ENCODE measurements at places on chromosomes 13 and 19.

GRCh38 chr13:110881839-110882627, 32.8 kb downstream of the ANKRD10 start:
- no peak for DNase-seq

- peak; percentile 71 for DNase-seq
Measured at GRCh38 chr19:54448040-54448773, 792 bp upstream of the LENG8 start.

DNA sequence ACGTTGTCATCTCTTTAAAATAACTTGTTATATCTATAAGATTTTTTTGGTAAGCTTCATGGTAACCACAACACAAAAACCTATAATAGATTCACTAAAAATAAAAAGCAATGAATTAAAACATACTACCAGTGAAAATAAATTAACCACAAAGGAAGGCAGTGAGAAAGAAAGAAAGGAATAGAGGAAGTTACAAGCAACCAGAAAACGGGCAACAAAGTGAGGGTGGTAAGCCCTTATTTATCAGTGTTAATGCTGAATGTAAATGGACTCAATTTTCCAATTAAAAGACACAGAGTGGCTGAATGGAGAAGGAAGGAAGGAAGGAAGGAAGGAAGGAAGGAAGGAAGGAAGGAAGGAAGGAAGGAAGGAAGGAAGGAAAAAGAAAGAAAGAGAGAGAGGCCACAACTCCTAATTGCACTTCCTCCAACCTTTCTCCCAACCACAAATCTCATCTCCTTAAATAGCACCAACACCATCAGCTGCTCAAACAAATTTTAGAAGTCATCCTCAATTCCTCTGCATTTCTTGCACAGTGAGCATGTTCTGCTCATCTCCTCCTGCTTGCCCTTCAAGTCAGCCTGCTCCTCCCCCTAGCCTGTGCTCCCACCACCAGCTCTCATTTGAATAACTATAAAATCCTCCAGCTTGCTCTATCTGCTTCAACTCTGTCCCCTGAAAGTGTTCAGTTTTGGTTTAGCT, 48.6 kb downstream of the CCNA1 start:
- DNase-seq, result no peak

- peak; percentile 82 for DNase-seq
Measured at GRCh38 chr19:1935484-1936208, 5.3 kb upstream of the CSNK1G2 start.

DNA sequence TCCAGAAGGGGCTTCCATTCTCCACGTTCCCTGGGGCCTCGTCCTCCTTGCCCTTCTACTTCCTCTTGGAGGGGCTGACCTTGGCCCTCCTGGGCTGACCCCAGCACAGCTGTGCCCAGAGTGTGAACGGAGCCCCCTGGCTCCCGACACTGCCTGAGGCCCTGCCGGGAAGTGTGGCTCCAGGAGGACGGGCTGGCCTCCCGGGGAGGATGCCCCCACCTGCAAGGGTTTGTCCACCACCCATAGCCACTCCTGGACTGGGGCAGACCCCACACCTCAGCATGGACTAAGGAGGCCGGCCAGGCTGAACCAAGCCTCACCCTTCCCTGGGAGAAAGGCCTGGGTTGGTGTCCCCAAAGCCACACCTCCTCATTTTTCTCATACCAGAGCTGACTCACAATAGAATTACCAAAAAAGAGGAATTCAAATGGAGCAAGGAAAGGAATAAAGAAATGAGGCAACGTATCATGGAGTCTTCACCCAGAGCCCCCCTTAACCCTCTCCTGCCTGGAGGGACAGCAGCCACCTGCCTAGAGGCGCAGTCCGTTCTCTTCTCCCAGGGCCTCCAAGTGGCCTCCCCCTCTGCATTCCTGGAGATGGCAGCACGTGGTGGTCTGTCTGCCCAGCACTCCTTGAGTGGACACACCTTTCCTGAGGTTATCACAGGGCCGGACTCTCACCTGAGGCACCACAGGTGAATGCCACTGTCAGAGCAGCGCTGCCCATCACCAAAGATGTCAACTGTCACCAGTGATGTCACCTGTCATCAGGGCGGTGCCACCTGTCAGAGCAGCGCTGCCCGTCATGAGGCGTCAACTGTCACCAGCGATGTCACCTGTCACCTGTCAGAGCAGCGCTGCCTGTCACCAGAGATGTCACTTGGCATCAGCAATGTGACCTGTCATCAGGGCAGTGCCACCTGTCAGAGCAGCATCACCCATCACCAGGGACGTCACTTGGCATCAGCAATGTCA, 3.1 kb upstream of the C13orf46 start:
- peak; percentile 82 for DNase-seq

GRCh38 chr19:47475465-47475864, 3.8 kb upstream of the SLC8A2 start:
- no peak for DNase-seq
